Choroid plexus epithelial cell (primary cell): ENCODE measurements at places on chromosomes 4 and X.

DNA sequence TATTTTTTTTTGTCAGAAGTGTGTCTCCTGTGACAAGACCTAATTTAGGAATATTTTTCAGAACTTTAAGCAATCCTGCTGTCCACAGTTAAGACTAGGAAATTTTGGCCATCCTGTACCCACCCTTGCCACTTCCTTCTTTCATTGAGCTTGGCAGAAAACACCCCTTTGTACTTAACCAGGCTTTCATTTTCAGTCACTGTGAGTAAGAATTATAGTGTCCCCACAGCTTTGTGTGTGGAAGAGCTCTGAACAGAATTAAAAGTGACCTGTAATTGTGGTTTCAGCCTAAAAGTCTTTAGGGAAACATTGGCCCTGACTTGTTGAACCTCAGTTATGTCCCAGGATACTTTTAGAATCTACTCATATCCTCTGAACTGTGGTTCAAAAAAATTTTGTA lies 153.7 kb upstream of the BMP3 start:
- DNase-seq: no peak

DNA sequence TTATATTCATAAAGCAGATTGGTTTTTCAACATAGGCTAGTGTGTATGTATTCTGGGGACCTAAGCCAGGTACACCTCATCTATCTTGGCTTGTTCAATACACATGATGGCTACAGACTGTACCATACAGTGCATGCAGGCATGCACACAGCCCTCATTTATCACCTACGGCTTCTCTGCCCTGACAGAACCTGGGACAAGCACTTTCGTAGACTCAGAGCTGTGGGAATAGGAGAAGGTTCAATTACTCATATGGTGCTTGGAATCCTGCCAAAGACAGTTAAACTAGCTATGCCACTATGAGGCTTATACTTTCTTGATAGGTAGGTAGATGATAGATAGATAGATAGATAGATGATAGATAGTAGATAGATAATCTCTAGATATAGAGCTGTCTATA lies 457.2 kb downstream of the GALNTL6 start:
- peak; percentile 9 for DNase-seq

DNA sequence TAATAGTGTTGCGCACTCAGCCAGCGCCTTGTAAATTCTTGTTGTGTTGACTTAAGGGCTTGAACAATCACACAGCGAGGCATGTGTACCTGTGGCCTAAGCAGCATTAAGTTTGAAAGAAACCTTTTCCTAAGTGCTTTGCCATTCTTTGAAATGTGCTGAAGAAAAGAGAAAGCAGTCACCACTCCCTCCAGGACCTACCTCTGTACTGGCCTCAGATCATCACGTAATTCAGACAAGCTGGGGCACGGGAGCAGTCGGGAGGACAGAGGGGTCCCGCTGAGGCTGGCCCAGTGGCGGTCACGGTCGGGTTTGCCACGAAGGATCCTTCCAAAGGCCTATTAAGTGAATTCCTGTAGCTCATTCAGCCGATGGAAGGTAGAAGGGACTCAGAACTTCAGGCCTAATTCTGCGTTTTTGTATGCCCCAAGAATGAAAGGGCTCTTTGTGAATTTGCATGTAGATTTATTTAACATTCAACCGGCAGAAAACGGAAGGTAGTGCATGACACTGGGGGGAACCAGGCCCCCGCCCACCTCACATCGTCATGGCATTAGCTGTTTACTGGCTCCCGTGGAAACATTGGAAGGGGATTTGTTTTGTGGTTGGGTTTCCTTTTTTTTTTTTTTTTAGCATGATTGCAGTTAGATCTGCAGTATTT lies 106.3 kb downstream of the TRAPPC11 start:
- DNase-seq: no peak

- no peak for DNase-seq
Measured at GRCh38 chrX:15107367-15107988, 162.4 kb downstream of the ASB9 start.

- DNase-seq: no peak
Measured at GRCh38 chr4:95984081-95984480, 144.2 kb downstream of the PDHA2 start.

DNA sequence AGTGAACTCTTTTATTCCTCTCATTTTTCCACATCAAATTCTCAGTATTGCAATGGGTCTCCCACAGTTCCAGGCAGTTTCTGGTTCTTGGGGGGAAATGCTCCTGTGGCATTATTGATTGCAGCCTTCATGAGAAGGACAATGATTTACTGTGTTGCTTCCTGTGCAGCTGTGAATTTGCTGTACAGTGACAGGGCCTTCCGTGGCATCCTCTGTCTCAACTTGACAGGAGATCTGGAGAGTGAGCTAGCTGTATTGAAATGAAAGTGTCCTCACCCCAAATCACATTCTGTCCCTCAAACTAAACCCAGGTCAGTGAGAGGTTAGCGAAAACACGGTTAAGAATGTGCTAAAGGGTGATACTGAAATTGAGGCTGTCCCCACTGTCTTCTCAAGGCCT lies 77.1 kb upstream of the ATOH1 start:
- no peak for DNase-seq

DNA sequence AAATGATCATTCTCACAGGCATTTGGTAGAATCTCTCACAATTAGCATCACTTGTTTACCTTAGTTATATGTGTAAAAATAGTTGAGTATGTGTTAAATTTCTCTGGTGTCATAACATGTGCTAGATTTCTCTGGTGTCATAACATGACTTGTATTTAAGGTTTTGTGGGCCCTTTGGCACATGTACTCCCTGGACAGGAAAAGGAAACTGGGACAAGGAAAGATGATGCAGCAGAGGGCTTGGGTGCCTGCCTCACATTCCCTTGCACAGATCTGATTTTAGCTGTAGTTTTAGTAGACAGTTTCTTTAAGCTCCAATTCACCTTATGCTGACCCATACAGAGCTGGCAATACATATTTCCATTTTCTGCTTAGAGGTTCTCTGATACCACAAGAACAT lies 726.0 kb downstream of the C4orf33 start:
- no peak for DNase-seq
